ENCODE measurements at places on chromosomes 3 and 15.

GRCh38 chr15:33146051-33146450, 48.5 kb downstream of the FMN1 start:
- no peak for DNase-seq

DNA sequence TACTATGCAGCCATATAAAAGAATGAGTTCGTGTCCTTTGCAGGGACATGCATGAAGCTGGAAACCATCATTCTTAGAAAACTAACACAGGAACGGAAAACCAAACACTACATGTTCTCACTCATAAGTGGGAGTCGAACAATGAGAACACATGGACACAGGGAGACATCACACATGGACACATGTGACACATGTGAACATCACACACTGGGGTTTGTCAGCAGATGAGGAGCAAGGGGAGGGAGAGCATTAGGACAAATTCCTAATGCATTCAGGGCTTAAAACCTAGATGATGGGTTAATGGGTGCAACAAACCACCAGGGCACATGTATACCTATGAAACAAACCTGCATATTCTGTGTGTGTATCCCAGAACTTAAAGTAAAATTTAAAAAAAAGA, 408.0 kb downstream of the EPHB1 start:
- DNase-seq = no peak

DNA sequence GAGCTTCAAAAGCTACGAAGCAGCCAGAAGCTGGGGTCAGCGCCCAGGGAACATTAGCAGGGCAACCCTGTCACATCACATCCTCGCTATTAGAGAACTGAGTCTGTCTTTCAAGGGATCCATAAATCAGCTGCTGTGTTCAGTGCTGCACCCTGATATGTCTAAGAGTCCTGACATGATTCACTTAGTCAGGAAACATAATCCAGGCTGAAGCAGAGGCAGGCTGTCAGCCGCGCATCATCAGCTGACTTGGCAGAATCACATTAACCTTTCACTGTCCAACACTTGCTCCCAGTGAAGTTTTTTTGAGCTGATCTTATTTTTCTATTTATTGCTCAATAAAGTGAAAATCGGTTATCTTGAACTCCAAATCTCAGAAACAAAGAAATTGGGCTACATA, 23.5 kb downstream of the MYH15 start:
- no peak for DNase-seq

DNA sequence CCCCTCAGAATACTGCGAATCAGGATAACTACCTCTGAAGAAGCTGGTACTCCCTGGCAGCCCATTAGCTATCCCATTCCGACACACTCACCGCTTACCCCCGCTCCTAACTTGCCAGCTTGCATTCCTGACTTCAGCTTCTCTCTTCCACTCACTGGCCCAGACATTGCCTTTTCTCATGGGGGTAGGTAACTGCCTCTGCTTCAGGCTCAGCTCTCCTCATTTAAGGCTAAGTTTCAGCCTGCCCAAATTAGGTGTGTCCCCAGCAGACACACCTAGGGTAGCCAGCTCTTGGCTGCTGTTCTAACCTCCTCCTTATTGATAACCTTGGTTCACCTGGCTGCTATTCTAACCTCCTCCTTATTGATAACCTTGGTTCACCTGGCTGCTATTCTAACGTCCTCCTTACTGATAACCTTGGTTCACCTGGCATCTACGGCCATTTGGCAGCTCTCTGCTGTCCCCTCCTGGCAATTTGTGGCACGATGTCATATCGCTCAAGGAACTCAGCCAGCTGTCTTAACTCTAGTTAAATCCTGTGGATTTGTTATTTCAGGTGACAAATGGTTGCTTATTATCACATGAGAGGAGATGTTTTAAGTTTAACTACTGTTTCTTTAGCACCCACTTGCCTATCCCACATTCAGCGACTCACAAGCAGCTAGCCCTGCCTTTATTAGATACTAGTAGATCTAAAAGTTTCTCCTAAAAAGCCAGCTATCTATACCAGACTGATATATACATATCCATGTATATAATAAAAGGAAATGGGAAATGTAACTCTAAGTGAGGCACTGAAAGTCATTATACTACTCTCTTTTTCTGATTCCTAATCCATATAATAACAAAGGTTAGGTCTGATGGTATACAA, 106.5 kb upstream of the ACP3 start:
- no peak for DNase-seq

DNA sequence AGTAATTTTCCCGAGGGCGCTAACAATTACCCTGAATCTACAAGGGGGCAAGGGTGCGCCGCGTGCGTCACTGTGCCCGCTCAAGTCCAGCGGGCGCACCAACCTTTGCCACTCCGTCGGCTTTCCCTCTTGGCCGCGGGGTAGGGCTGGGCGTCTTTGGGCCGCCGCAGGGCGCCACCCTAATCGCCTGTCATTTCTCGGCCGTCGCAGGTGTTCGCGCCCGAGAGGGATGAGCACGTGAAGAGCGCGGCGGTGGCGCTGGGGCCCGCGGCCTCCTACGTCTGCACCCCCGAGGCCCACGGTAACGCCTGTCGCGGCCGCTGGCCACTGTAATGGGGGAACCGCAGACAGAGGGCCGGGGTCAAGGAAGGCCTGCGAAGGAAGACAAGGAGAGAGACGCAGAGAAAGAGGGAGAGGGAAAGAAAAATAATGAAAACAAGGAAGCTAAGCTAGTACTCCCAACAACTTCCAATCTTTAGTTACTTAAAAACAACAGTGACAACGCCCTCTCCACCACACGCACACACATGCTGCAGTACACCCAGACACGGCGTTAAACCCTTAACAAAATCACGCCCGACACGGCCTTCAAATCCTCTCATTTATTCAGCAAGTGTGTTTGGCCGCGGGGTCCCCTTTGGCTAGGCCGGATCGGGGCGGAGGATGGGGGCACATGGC, 3.8 kb downstream of the SKOR1 start:
- no peak for DNase-seq

- no peak for DNase-seq
Observed at GRCh38 chr3:117871934-117872333, 1162.4 kb downstream of the TUSC7 start.

GRCh38 chr3:44516230-44516629, 38.8 kb upstream of the ZNF445 start:
- DNase-seq = no peak

DNA sequence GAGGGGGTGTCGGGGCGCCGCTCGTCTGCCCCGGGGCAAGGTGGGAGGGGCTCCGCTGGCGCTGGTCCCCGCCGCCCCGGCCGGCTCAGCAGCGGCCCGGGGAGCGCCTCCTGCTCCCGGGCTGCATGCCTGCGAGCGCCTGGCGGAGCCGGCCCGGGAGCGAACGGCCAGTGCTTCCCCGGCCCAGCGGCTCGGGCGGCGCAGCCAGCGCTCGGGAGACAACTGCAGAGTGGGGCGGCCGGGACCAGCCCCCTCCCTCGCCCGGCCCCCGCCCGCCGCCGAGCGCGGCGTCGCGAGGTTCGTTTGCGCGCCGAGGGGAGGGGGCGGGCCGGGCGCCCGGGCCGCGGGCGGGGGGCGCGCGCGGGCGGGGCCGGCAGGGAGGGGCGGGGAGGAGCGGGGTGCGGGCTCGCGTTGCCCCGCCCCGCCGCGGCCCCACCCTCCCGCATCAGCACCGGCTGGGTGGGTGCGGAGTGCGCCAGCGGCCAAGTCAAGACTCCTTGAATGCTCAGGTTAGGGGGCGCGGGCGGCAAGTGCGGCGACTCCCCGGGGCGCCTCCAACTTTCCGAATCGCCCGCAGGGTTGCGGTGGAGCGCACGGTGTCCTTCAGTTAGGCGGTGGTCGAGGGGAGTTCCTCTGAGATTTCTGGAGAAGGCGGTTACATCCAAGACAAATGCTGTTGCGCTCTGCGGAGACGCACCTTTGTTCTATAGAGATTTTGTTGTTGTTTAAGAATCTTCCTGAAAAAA, at the start of gene RGMA:
Gene RGMA (minus strand): TSS at position 231 of the 746 bp plus-strand sequence. CDS start 279 bp downstream, outside the sequence.
- DNase-seq = no peak

DNA sequence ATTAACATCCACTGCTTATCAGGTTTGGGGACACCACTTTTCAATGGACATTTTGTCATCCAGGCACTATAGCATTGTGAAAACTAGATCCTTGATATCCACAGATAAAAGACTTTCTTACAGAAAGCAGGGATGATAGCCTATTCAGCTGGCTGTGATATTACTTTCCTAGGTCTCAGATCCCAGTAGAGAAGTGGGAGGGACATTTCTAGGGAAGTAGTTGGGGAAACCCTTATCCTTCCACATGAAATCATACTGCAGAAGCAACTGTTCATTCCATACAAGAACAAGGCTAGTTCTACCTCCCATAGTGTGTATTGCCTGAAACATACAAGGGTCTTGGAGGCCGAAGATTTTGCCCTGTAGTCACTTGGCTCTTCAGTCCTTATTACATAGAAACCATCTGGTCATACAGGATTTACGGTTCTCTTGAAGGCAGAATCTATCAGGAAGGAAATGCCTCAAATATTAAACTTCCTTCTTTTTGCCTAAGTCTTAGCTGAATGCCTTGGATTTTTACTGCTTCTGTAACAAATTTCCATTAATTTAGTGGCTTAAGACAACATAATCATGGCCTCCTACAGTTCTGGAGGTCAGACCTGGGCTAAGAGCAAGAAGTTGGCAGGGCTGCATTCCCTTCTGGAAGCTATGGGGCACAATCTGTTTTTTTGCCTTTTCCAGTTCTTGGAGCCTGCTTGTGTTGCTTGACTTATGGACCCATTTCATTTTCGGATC, 119.4 kb downstream of the ECT2 start:
- DNase-seq = peak; percentile 36

DNA sequence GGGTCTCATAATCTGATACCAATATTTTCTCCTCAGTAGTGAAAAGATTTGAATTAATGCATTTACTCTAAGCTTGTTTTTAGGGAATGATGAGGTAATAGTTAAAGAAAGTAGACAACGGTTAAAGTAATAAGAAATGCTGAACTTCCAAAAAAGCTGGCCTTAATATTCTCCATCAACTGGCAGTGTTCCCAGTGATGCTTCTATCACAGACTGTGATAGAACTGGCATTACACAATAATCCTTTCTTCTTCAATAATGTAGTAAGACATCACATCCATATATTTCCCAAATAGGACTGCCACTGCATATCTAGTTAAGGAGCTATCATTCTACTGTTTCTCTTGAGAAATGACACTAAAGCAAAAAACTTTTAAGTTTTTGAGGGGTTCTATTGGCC, 188.7 kb downstream of the IL5RA start:
- DNase-seq = no peak

GRCh38 chr15:33296856-33297255, 13.9 kb upstream of the RYR3 start:
- DNase-seq = no peak

DNA sequence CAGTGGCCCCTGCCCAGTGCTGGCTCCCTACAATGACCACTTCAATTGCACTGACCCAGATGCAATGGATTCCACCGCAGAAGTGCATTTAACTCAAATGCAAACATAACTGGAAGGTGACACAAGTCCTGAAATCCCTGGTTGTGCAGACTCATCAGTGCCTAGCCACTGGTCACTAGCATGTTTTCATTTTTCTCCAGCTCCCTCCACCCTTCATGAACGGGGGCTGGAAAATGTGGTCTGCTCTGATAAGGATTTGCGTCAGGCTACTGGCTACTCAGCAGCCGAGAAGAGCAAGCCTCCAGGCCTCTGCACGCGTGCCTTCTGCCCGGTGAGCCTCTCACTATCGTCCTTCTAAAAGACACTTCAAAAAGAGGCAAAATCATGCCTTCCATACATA, 27.4 kb upstream of the FURIN start:
- DNase-seq = no peak

DNA sequence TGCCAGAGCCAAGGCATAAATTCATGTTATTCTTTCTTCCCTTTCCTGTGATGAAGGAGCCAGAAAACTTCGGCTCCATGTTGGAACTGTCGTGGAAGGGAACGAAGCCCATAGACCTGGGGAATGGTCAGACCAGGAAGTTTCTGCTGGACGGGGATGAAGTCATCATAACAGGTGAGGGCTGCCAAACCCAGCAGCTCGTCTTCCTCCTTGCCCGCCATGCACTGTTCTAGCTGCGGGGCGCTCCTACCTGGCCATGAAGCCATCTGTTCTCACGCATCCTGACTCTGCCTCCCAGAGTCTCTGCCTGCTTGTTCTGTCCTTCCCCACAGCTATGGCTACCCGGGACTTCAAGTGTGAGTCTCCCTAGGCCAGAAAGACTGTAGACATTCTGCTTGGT, 28.2 kb downstream of the FAH start:
- no peak for DNase-seq

GRCh38 chr3:52128118-52128683, 26.0 kb downstream of the POC1A start:
- no peak for DNase-seq

GRCh38 chr3:17087509-17087908, 202.8 kb downstream of the PLCL2 start:
- DNase-seq = no peak

GRCh38 chr15:37693926-37694325, 240.5 kb upstream of the TMCO5A start:
- no peak for DNase-seq

DNA sequence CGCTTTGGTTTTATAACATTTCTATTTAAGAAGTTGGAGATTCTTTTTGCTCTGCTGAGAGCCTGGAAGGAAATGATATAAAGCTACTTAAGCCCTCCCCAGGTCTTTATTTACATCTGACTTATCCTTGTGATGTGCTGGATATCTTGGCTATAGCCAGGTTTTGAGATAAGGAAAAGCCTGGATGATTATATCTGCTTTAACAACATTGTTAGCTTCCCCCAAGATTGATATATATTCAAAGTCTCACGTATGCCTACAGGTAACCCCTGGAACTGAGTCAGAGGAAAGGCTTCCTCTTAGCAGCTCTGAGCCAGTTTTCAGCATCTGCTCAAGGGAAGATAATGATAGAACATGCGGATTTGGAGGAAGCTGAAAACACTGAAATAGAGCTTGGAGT, 61.5 kb upstream of the CRBN start:
- DNase-seq = no peak

DNA sequence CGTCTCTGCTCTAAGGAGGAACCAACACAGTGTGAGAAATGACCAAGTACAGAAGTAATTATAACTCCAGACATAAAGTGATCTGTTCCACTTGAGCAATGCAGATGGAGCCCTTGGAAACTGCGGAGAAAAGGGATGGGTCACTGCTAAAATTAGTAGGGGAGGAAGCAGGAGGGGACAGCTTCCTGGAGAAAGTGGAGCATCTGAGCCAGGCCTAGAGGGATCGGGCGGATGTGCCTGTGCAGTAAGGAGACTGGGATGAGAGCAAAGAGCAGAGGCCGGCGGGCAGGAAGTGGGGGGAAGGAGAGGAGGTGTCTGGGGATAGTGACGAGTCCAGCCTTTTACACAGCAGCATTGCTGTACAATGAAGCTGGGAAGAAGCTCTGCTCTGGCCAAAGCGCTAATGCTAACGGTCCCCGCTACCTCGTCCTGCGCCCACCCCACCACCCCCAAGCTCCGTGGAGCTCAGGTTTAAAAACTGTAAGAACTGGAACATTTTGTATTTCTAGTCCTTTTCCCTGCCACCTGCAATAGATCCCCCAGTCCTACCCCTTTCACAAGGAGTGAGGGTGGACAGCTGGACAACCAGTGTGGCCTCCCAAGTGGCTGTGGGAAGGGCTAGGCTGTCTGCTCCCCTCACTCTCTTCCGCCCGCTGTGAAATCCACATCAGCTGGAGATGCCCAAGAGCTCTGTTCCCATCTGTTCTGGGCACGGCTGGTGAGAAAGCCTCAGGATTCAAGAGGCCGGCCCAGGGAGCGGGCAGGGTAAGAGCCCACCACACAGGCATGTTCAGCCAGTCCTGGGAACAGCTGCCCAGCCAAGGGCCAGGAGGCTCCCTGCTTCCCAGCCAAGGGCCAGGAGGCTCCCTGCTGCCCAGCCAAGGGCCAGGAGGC, 53.0 kb upstream of the HES1 start:
- peak; percentile 67 for DNase-seq
